ENCODE measurements at places on chromosomes 11 and 22.

DNA sequence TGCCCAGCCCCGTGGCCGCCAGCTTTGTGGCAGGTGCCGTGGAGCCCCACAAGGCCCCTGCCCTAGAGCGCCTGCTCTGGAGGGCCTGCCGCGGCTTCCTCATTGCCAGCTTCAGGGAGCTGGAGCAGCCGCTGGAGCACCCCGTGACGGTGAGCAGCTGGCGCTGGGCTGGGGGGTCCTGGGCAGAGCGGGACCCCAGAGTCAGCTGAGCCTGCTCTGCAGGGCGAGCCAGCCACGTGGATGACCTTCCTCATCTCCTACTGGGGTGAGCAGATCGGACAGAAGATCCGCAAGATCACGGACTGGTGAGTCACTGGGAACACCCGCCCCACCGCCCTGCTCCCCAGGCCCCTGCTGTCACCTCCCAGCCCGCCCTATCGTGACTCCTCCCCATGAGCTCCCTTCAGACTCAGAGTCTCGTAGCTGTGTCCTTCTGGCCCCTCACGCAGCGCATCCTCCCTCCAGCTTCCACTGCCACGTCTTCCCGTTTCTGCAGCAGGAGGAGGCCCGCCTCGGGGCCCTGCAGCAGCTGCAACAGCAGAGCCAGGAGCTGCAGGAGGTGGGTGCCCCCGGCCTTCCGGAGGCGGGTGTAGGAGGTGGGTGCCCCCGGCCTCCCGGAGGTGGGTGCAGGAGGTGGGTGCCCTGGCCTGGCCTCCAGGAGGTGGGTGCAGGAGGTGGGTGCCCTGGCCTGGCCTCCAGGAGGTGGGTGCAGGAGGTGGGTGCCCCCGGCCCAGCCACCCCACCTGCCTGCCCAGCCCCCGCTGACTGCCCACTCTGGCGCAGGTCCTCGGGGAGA, 4.7 kb downstream of the TCIRG1 start:
- H3K36me3 ChIP-seq: peaks cover 47% of the 10 kb centered on the region
- no peak for DNase-seq
- no peak overlapping the region for H3K27ac ChIP-seq
- H3K27me3 ChIP-seq: no peaks in the 10 kb centered on the region
- peaks cover 19% of the 10 kb centered on the region for H3K4me1 ChIP-seq

GRCh38 chr11:82229341-82229740, 504.3 kb downstream of the FAM181B start:
- no peak overlapping the region for H3K4me3 ChIP-seq
- H3K27me3 ChIP-seq: no peaks in the 10 kb centered on the region
- no peaks in the 10 kb centered on the region for H3K36me3 ChIP-seq
- no peak overlapping the region for H3K27ac ChIP-seq
- no peaks in the 10 kb centered on the region for H3K4me1 ChIP-seq

- peak; percentile 58 for DNase-seq
- H3K27ac ChIP-seq: peak overlapping the region; percentile 68
- peak overlapping the region; percentile 75 for H3K4me3 ChIP-seq
- H3K4me1 ChIP-seq: peaks cover 20% of the 10 kb centered on the region
- no peaks in the 10 kb centered on the region for H3K27me3 ChIP-seq
These were observed 617 bp downstream of the CSKMT start for GRCh38 chr11:62665599-62666258.

- no peak overlapping the region for H3K27ac ChIP-seq
- no peaks in the 10 kb centered on the region for H3K36me3 ChIP-seq
- no peak for DNase-seq
- H3K4me3 ChIP-seq: no peak overlapping the region
- H3K27me3 ChIP-seq: no peaks in the 10 kb centered on the region
These were observed 6.7 kb downstream of the CARD18 start for GRCh38 chr11:105132716-105133511.

- H3K4me3 ChIP-seq: peak overlapping the region; percentile 9
- H3K36me3 ChIP-seq: no peaks in the 10 kb centered on the region
- H3K27ac ChIP-seq: no peak overlapping the region
- DNase-seq: no peak
- no peaks in the 10 kb centered on the region for H3K4me1 ChIP-seq
- no peaks in the 10 kb centered on the region for H3K27me3 ChIP-seq
These were observed 1.1 kb upstream of the ALG8 start for GRCh38 chr11:78140392-78141077.

DNA sequence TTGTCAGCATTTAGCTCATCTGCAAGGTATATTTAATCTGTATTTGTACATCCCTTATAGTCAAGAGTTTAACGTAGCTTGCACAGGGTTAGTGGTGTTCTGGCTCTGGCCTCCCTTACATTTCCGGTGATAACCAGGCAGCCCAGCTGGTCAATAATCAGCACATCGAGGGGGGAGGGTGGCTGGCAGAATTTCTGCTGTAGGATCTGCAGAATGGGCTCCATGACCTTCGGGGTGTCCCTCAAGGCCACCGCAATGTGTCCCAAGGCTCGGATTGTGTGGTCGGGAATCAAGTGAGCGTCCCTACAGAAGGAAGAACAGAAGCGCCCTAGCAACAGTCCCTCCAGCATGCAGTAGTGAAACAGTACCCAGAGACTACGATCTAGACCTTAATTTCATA, 25.1 kb downstream of the SERPIND1 start:
- H3K4me3 ChIP-seq: no peak overlapping the region
- no peaks in the 10 kb centered on the region for H3K4me1 ChIP-seq
- H3K36me3 ChIP-seq: peaks cover 76% of the 10 kb centered on the region

- no peak overlapping the region for H3K4me3 ChIP-seq
- H3K27me3 ChIP-seq: no peaks in the 10 kb centered on the region
- H3K27ac ChIP-seq: no peak overlapping the region
These were observed 787.5 kb downstream of the OPCML start for GRCh38 chr11:132744771-132745170.

DNA sequence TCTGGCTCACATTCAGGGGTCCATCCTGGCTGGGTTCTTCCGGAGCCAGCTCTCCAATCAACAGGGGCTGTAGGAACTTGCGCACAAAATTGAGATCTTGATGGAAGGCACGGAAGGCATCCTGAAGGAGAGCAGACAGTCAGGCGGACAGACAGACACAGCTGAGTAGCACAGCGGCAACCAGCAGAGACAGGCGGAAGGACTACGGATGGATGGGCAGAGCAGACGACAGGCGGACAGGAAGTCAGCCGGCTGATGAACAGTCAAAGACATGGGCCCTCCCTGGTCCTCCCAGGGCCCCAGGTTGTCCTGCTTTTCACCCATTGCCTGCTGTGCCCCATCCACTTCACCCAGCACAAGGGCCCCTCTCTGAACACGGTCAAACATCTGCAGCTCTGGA, 11.3 kb downstream of the FADS3 start:
- no peaks in the 10 kb centered on the region for H3K27me3 ChIP-seq
- no peaks in the 10 kb centered on the region for H3K4me1 ChIP-seq
- no peak for DNase-seq
- H3K4me3 ChIP-seq: no peak overlapping the region
- no peak overlapping the region for H3K27ac ChIP-seq

DNA sequence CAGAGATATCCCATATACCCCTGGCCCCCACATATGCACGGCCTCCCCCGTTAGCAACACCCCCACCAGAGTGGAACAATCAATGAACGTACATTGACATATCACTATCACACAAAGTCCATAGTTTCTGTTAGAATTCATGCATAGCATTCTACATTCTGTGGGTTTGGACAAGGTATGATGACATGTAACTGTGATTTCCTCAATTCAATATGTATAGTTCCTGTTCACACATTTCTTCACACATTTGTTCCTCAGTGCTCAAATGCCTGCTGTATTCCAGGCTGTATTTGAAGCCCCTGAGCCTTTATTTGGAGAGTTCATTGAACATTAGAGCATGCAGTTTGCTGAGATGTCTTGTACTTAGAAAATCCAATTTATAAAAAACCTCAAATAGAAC, 69.9 kb downstream of the PTPRJ start:
- H3K4me3 ChIP-seq: no peak overlapping the region
- peaks cover 8% of the 10 kb centered on the region for H3K4me1 ChIP-seq
- no peaks in the 10 kb centered on the region for H3K36me3 ChIP-seq
- H3K27ac ChIP-seq: no peak overlapping the region
- no peak for DNase-seq
- no peaks in the 10 kb centered on the region for H3K27me3 ChIP-seq

DNA sequence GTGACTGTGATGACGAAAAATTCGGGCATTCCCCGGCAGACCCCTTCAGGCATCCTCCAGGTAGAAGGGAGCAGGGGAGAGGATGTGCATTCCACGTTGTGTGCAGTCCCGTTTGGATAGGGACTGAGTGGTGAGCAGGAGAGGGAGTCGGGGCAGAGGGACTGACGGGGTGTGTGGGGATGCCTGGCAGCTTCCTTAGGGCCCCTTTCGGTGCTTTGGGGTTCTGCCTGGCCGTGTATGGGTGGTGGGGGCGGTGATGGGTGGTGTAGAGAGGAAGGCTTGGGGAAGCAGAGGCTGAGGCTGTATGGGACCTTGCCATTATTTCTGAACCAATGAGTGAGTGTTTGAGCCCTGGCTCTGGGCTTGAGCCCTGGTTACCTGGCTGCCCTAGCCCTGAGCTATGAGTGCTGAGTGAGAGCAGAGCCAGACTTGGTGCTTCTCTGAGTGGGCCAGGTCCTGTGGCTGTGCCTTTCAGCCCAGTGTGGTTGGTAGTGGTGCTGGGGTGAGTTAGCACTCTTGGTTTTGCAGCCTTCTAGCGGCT, 914 bp downstream of the INPPL1 start:
- no peak for DNase-seq
- H3K4me1 ChIP-seq: peaks cover 20% of the 10 kb centered on the region
- no peaks in the 10 kb centered on the region for H3K27me3 ChIP-seq
- peak overlapping the region; percentile 87 for H3K27ac ChIP-seq
- peak overlapping the region; percentile 67 for H3K4me3 ChIP-seq

DNA sequence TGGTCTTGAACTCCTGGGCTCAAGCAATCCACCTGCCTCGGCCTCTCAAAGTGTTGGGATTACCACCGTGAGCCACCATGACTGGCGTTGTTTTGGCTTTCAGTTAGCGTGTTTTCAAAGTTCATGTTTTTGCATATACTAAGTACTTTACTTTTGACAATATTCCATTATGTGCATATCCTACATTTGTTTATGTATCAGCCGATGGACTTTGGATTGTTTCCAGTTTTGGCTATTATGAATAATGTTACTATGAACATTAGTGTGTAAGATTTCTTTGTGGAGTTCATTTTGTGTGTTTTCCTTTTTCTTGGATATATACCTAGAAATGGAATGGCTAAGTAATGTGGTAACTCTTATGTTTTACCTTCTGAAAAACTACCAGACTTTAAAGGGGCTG, 9.9 kb downstream of the CSTF3 start:
- no peaks in the 10 kb centered on the region for H3K27me3 ChIP-seq
- no peak for DNase-seq
- no peaks in the 10 kb centered on the region for H3K4me1 ChIP-seq
- H3K27ac ChIP-seq: no peak overlapping the region
- H3K4me3 ChIP-seq: no peak overlapping the region

DNA sequence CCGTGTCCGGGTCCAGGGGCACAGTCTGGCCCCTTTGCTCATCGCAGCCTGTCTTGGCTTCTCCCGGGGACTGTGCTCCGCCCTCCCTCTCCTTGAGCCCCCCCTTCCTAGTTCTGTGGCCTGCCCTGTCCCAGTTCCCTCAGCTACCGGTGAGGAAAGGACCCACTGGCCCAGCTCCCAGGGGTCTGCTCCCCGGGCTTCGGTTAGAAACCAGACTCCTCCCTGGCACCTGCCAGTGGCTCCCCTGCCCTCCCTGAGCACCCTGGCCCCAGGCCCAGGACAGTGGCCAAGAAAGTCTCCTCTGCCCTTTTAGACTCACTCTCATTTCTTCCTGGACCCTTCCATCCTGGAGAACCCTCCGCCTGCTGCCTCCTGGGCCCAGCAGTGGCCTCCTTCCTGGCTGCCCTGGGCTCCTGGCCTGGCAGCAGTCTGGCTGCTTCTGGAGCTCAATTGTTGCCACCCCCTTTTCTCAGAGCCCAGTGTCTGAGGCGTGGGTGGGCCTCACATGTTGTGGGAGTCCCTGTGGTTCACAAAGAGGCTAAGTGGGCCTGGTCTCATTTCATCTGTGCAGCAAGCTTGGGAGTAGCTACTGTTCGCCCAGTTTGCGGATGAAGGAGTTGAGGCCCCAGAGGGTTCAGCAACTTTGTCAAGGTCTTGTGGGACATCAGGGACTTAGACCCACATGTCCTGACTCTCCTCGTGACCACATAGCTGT, 12.6 kb downstream of the PRDM11 start:
- H3K36me3 ChIP-seq: no peaks in the 10 kb centered on the region
- H3K27ac ChIP-seq: no peak overlapping the region
- no peak for DNase-seq
- H3K27me3 ChIP-seq: no peaks in the 10 kb centered on the region

GRCh38 chr22:27748349-27748748, 53.2 kb downstream of the MN1 start:
- H3K4me3 ChIP-seq: no peak overlapping the region
- H3K4me1 ChIP-seq: no peaks in the 10 kb centered on the region
- H3K27me3 ChIP-seq: no peaks in the 10 kb centered on the region
- DNase-seq: no peak
- no peak overlapping the region for H3K27ac ChIP-seq

- no peaks in the 10 kb centered on the region for H3K27me3 ChIP-seq
- DNase-seq: no peak
- H3K4me3 ChIP-seq: no peak overlapping the region
- H3K4me1 ChIP-seq: no peaks in the 10 kb centered on the region
- no peaks in the 10 kb centered on the region for H3K36me3 ChIP-seq
These were observed 197.6 kb downstream of the KIF18A start for GRCh38 chr11:27910186-27910931.

DNA sequence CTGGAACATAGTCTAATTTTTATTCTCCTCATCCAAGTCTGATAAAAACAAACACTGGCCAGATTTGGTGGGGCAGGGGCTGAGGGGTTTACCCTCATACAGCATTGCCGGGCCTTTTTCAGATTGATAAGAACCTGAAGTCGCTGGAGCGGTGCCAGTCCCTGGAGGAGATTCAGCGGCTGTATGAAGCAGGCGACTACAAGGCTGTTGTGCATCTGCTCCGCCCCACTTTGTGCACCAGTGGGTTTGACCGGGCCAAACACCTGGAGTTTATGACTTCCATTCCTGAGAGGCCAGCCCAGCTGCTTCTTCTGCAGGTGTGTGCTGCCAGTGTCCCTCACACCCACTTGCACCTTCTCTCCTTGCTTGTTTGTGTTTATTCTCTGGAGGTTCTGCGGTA, 55.8 kb downstream of the CABIN1 start:
- peaks cover 69% of the 10 kb centered on the region for H3K36me3 ChIP-seq
- H3K27ac ChIP-seq: no peak overlapping the region
- H3K4me3 ChIP-seq: no peak overlapping the region
- H3K4me1 ChIP-seq: no peaks in the 10 kb centered on the region
- no peak for DNase-seq

DNA sequence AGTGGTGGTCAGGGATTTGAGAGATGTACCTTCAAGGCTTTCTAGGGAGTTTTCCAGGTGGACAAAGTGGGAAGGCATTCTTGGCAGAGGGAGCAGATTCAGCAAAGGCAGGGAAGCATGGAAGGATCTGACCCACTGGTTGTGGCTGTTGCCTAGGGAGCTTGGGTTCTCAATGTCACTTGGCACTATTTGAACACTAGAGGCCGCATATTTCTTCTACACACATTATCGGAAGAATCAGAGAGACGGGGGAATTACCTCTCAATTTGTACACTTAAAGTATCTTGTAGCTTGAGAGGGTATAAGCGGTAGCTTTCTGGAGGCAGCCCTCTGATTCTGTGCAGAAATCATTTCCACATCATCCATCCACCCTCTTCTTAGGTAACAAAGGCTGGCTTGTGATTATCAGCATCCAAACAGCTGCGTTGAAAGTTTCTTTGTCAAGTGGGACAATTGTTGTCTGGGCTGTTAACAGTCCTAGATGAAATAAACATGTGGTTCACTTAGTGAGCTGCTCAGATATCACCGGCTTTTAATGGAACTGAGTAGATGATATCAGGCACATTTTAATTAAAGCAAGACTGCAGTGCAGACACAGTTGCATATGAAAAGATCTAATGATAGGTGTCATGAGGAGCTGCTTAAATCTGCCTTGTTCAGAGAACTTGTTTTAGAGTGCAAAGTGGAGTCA, 2.6 kb downstream of the NELL1 start:
- H3K36me3 ChIP-seq: no peaks in the 10 kb centered on the region
- DNase-seq: no peak
- H3K4me1 ChIP-seq: no peaks in the 10 kb centered on the region
- H3K27ac ChIP-seq: no peak overlapping the region
